ENCODE measurements at places on chromosomes 2 and 18.

DNA sequence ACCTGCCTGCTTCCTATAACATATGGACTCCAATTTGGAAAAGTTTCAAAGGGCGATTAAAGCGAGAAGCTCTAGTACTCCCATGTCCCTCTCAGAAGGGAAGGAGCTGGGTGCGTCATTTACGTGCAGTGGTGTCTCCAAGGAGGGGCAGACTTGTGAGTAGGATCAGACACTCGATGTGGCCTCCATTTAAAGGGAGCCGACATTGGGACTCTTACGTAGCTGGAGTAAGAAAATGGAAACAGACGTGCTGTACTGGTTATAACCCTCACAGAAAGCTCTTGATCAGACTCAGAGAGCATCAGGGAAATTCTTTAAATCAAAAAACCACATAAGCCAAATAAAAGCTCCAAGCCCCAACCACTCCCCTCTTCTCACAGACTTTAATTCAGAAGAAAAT is 198.5 kb downstream of the KLHL29 start:
- no peak for DNase-seq

DNA sequence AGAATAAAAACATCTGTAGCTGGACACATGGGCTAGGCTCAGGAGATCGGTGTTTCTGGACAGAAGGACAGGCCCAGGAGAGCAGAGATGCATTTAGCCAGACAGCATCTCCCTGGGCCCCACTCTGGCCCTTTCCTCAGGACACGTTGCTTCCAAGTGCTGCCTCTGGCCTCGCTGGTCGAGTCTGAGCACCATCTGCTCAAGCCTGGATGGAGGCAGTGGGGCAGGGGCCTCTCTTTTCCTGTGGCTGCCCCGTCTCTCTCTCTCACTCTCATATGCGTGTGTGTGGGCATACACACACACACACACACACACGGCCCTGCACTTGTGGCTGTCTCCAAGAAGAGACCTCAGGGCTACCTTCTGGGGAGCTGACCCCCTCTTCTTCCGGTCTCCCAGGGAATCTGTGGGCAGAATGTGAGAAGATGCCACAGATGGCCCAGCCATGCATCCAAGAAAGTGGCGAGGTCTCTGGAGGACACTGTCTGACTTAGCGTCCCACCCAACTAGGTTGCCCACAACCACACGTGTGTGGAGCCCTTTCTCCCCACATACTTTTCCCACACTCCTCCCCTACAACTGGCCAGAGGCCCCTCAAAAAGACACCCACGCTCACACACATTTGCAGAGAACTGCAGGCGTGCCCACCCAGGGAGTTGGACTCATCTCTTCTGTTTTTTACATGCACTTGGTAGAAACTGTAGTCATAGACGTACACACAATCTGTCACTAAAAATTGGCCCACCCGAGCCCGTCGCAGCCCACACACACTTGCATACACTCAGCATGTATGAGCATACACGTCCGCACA is 19.9 kb downstream of the CELF4 start:
- no peak for DNase-seq

DNA sequence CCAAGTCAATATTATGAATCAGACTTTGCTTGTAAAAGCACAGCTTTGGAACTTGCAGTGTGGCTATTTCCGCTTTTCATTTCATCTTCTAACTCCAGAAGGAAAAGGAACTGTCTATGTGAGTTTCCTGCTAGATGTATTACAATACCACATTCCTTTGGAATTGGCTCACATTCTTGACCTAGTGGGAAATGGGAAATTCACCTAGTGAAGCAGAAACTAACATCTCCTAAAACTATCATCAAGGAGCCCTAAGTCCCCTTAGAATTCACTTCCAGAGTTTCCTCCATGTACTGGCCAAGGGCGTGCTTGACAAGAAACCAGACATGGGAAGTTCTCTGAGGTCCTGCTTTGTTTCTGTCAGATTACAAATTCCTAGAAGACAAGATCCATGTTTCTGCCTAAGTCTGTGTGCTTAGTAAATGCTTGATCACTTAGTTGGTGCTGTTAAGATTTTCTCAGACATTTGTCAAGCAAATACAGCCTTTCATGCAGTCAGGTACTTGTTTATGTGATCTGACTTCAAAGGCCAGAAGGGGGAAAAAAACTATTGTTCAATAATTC is 275.7 kb upstream of the FN1 start:
- no peak for DNase-seq

DNA sequence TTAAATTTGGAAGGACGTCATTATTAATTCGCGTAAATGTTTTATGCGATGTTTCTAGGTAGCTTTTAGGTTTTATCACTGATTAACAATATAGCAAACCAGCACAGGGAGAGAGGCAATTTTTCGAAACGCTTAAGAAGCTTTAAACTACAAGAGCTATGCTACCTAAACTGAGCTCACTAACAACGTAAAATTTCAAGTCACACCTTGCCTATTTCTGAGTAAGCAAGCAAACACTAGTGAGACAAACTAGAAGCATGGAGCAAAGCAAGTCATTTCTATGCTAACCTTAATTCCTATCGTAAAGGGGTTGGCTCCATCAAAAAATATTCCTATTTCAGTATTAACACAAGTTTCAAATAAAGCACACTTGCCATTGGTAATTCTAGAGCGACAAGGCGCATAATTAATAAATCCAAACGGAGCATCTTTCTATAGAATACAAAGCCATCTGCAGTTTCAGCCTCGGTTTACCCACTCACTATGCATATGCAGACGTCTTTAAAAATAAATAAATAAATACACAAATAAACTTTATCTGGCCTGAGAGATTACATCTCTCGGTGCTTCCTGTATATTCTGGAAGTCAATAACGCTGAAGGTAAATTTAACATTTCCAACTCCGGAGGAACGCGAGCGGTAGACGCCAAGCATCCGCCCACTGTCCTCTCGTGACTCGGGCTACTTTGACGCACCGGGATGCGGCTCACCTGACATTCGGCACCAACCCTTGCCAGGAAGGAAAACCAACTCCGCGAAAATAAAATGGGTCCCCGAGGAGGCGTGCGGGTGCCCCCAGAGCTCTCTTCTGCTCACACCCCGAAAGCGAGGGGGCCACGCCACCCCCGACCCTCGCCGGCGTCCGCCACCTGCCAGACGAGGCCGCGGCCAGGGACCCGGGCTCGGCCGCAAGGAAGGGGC is 947 bp downstream of the ITSN2 start:
- peak; percentile 62 for DNase-seq
